ENCODE measurements at places on chromosomes 13 and 19.

GRCh38 chr13:29856426-29856825 is 6.0 kb upstream of the UBL3 start:
- DNase-seq, result no peak

DNA sequence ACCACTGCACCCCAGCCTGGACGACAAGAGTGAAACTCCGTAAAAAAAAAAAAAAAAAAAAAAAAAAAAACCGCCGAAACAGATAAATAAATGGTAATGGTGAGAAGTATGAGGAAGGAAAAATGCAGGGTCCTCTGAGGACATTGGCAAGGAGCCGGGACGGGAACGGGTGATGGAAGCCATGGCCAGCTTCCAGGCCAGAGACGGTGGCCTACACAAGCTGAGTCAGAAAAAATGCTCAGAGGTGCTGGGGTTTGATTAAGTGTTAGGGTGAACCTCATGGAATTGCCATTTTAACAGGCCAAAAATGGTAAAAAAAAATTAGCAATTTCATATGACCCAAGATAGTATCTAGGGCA is 866 bp upstream of the ZSWIM4 start:
- DNase-seq, result peak; percentile 91

GRCh38 chr13:93762708-93763426 is 536.3 kb downstream of the GPC6 start:
- DNase-seq, result no peak

DNA sequence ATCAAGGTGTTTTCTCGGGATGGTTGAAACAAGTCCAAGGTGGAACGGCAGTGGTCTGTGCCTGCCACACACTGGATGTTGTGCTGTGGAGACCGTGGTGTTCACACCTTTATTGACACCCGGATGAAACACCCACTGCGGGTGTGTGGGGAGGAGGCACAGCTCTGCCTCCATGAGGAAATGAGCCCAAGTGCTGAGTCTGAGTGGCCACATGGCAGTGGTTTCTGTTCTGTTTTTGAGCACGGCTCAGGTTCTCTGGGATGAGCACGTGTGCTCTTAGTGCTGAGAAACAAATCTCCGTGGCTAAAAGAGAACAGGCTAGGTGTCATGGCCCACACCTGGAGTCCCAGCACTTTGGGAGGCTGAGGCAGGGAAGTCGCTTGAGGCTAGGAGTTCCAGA is 29.5 kb downstream of the UPF1 start:
- DNase-seq, result no peak

DNA sequence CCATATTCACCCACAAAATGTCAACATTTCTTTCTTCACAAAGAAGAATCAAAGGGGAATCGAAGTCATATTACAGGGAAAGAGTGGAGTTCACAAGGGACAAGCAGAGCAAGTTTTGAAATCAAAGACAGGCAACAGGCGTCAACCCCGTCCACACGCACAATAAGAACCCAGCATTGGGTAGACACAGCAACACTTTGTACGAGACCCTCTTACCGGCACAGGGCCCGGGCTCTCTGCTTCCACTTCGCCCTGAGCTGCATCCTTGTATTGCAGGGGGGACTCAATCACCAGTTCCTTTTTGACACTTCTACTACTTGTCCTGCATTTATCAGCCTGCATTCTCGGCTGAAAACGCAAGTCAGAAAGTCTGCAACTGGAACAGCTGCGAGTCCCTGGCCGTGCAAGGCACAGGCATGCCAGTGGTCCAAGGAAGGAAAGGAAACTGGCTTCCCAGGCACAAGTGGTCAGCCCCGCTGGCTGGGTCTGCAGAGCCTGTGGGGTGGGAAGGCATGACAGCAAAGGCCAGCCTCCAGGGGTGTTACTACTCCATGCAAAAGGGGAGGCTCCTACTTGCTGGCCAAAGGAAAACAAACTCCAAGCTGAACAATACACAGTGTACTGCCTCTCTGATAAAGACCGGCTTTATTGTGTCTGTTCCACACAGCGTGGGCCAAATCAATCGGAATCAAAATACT is at the start of gene DOCK9:
Gene DOCK9, minus strand, starts transcription at position 497 of the 698 bp plus-strand sequence. Its CDS starts 155 bp downstream, at position 342.
- peak; percentile 88 for DNase-seq

DNA sequence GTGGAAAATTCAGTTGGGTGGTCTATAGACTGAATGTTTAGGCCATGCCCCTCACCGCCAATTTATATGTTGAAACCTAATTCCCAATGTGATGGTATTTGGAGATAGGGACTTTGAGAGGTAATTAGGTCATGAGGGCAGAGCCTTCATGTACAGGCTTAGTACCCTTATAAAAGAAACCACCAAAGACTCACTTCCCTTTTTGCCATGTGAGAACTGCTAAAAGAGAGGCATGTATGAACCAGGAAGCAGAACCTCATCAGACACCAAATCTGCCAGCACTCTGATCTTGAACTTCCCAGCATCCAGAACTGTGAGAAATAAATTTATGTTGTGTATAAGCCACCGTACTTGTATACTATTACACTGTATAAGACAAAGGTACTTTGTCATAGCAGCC is 40.6 kb downstream of the UQCRFS1 start:
- DNase-seq, result no peak

GRCh38 chr13:91154558-91155353 is 192.7 kb upstream of the MIR17HG start:
- DNase-seq, result no peak

DNA sequence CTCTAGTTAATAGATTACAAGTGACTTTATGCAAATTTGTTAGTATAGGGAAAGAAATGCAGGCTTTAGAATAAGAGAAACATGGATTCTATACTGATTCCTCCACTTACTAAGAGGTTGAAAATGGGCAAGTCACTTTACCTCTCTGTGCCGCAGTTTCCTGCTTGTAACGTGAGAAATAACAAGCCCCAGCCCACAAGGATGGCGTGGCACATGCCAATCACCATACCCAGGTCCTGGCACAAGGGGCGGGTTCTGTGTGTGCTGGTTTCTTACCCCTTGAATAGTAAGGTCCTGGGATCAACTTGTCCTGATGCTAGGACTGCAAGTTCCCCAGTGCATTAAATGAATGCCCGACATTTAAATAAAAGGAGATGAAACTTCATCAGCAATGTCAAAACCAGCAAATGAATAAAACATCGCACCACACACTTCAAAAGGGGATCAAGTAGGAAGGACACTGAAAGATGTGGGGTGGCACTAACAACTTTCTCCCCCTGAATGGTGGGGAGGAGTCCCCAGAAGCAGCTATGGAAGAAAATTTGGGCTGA is 7.9 kb upstream of the SIGLEC9 start:
- DNase-seq, result no peak

DNA sequence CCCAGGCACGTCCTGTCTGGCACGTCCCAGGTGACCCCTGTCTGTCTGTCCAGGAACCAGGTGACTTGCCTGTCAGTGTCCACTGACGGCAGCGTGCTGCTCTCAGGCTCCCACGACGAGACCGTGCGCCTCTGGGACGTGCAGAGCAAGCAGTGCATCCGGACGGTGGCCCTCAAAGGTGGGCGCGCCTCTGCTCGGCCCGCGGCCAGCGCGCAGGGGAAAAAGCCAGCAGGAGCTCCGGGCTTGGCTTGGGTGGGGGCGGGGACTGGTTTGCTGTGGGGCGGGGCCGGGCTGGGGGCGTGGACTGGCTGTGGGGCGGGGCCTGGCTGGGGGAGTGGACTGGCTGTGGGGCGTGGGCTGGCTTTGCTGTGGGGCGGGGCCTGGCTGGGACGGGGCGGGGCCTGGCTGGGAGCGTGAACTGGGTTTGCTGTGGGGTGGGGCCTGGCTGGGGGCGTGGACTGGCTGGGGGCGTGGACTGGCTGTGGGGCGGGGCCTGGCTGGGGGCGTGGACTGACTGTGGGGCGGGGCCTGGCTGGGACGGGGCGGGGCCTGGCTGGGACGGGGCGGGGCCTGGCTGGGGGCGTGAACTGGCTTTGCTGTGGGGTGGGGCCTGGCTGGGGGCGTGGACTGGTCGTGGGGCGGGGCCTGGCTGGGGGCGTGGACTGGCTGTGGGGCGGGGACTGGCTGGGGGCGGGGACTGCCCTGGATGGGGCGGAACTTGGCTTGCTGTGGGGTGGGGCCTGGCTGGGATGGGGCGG is 7.2 kb downstream of the WDR18 start:
- DNase-seq, result no peak

- peak; percentile 90 for DNase-seq
Measured at GRCh38 chr19:1252221-1252820, 3.9 kb downstream of the MIDN start.

- DNase-seq, result no peak
Measured at GRCh38 chr13:106373989-106374572, 161.4 kb downstream of the EFNB2 start.

DNA sequence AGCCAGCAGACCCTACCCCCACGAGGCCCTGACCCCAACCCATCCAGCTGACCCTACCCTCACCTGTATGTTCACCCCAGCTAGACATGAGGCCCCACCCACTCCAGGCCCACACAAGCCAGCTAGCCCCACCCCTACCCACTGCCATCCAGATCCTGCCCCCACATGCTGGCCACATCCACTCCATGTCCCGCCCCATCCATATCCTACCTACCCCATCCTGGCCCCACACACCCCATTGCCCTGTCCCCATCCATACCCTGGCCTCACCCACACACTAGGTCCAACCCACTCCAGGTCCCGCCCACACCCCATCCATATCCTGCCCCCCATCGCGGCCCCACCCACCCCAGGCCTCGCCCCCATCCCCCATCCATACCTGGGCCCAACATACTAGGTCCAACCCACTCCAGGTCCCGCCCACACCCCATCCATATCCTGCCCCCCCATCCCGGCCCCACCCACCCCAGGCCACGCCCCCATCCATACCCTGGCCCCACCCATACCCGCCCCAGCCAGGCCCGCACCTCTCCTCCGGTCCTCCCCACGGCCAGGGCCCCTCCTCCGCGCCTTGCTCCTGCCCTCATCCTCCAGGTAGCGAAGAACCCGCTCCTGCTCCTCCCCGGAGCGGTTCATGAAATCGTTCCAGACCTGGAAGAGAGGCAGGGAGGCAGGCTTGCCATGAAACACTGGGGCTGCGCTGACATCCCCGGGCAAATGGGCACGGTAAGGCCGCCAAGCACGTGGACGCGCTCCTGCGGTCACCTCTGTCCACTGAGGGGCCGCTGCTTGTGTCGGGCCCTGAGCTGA is 7.2 kb downstream of the RNU6-9 start:
- no peak for DNase-seq

GRCh38 chr19:41990615-41991014 is 3.4 kb downstream of the ATP1A3 start:
- DNase-seq, result no peak

DNA sequence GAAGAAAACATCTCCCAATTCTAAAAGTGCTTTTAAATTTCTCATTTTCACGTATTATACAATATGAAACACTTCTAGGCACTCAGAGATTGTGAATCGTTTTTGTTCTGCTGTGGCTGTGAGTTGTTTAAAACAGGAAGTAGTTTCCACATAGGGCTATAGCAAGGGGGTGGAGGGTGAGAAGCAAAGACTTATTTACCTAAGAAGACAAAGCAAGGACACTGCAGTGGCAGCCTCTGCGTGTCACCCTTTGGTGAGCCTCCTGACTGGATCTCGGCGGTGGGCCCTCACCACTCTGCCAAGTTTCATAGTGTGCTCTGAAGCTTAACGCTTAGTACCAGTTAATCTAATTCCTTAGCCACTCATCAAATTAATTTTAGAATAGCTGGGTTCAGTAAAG is 56.8 kb downstream of the TNFSF13B start:
- DNase-seq, result no peak

- peak; percentile 99 for DNase-seq
Measured at GRCh38 chr19:1406774-1407527, 435 bp upstream of the DAZAP1 start.

DNA sequence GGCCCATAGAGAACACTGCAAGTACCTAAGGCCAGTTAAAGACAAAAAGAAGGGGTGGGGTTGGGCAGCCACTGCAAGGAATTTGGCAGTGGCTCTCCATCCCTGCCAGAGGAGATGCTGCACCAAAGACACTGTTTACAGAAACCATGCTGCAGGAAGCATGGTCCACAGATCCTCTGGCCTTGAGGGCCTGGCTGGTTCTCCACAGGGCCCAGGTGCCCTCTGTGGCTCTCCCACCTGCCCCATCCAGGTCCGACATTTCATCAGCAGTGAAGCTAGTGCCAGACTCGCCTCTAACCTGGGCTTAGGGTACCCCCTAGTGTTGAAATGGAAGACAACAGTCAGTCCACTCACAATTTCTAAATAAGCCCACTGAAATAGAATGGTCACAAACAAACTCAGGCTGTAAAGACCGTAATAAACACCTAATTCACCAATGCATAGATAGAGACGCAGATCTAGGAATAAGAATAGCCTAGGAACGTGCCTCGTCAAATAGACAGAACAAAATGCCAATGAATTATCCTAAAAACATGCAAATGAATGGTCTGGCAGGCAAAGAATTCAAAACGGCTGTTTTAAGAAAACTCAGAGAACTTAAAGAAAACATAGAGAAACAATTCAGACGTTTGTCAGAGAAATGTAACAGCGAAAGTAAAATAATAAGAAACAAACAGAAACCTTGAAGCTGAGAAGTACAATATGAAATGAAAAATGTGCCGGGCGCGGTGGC is 23.3 kb downstream of the LYPD4 start:
- no peak for DNase-seq

GRCh38 chr13:90430127-90430526 is 917.4 kb upstream of the MIR17HG start:
- DNase-seq, result no peak

DNA sequence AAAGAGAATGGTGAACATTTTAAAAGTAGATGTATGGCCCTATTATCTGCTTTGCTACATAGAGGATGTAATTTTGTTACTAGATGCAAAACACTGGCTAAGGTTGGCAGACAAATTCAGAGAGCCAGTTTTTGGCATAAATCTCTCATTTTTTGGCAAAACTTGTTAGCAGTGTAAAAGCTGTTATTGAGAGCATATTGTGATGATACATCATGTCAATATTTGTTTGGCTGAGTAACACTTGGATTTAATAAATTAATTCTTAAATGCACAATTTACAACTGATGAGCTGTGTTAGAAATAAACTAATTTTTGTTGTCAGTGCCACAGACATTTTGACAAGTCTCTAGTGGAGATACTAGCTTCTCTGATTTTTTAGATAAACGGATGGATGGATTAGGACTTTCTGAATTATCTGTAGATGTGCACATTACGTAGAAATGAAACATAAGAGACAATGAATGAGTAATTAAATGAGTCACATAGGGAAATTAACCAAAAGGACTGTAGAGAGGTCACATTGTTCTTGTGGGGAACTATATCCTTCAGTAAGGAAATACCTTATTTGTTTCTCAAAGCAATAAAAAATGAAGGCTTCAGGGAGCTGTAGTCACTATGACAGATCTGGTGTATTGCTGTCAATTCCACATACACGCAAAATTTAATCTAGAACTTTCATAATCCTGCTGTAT is 17.4 kb downstream of the UFM1 start:
- DNase-seq, result no peak

- DNase-seq, result no peak
Measured at GRCh38 chr13:46178143-46178542, 3.8 kb downstream of the LCP1 start.

GRCh38 chr19:18799389-18799970 is 8.4 kb upstream of the COMP start:
- no peak for DNase-seq

DNA sequence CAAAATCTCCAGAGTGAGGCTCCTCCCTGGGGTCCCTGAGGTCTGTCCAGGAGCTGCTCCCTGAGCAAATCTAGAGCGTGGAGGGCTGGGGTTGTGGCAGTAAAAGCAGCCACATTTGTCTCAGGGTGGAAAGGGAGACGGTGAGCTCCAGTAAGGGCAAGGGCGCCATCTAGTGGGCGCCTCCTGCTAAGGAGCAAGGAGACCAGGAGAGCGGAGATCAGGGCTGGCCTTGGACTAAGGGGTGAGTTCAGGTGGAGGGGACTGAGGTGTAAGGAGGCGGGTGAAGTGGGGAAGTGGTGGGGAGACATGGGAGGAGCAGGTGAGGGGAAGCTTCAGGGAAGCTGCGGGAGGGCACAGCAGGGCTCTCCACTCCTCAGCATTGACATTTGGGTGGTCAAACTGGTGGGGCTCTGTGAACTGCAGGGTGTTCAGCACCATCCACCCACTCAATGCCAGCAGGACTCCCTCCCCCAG is 5.3 kb upstream of the CEACAM21 start:
- peak; percentile 79 for DNase-seq
